Hypothalamus (tissue), 51 donors: ENCODE measurements at places on chromosomes 3 and 15.

DNA sequence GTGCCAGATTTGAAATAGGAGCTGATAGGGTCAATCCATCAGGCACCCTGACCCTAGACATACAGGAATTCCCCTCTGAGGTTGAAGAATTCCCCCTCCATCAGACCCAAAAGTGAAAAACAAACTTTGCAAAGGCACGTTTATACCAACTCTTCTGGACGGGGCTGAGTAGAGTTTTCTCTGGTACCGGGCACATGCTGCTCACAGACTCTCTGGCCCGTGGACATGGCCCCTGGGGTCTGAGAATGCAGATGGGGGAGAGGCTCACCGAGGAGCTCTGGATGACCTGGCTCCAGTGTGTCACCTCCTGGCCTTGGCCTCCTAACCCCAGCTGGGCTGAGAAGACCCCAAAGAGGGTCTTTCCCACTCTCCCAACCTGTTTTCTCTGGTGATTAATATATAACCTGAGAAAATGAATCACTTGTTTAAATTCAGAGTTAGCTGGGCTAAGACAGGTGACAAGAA, 11.2 kb upstream of the LIPC start:
- DNase-seq = no peak

GRCh38 chr3:136022529-136023263, 57.2 kb downstream of the PPP2R3A start:
- DNase-seq = no peak

GRCh38 chr3:81503026-81503425, 258.4 kb downstream of the GBE1 start:
- DNase-seq = no peak

- no peak for DNase-seq
Observed at GRCh38 chr3:46959161-46959511, 17.4 kb downstream of the CCDC12 start.

GRCh38 chr3:149411583-149411982, 34.1 kb upstream of the TM4SF1 start:
- DNase-seq = no peak

DNA sequence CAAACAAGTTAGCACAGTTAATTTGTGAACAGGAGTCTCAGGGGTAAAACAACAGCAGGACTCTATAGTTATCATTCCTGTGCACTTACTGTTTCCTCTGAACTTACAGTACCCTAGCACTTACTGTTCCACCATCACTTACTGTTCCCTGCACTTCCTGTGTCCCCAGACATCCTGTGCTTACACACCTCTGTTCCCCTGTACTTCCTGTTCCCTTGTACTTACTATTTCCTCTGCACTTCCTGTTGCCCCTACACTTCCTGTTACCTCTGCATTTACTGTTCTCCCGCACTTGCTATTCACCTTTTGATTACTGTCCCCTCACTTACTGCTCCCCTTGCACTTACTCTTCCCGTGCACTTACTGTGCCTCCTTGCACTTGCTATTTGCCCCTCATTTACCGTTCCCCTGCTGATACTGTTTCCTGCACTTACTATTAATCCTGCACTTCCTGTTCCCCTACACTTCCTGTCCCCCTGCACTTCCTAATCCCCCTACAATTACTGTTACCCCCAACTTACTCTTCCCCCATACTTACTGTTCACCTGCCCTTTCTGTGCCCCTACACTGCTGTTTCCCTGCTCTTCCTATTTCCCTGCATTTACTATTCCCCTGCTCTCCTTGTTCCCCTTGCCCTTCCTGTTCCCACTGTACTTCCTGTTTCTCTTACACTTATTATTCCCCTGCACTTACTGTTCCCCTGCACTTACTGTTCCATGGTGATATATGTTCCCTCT, 30.3 kb downstream of the TPRA1 start:
- no peak for DNase-seq

GRCh38 chr15:44647036-44647435, 16.4 kb downstream of the SPG11 start:
- no peak for DNase-seq

DNA sequence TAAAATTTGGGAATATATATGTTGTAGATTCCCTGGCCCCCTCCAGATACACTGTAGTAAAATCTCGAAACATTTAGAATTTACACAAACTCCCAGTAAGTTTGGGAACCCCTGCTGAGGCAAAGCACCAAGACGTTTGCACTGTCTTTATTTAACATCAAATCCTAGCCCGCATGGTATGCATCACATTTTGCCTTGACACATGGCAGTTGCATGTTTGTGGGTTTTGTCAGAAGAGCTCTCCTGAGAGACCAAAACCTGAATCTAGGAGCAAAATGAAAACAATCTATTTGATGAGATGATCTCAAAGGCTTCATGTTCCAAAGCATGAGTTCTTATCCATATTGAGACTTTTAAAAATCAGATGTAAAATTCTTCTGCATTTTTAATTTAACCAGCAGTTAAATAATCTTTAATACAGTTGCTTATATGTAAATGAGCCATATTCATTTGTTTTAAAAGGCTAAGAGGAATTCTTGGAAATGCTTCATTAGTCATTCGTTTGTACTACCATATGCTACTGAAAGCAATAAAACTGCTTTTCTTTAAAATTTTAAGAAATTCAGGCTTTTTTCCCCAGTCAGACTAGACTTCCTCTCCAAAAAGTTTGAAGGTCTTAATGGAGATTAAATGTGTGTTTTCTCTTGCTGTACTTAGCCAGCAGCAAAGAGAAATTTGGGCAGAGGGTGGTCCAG, 105.2 kb upstream of the BOC start:
- DNase-seq = no peak

GRCh38 chr3:14274612-14274936, 96.0 kb downstream of the LSM3 start:
- DNase-seq = no peak

DNA sequence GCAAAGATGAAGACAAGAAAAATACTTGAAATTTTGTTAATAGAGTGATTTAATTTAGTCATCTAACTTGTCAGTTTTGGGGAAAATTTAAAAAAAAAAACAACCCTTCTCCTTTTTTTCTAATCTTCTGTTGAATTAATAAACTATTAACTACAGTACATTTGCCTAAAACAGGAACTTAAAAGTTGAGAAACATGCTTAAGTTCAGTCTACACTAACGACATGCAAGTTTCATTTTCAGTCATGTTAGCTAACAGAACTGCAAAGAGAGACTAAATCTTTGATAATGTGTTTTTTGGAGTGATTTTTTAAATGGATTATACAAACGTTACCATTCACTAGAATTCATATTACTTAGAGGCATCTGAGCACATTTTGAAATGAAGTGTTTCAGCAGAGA, 71.9 kb upstream of the MBNL1 start:
- DNase-seq = no peak

- no peak for DNase-seq
Observed at GRCh38 chr3:179156775-179157174, 8.6 kb downstream of the PIK3CA start.

DNA sequence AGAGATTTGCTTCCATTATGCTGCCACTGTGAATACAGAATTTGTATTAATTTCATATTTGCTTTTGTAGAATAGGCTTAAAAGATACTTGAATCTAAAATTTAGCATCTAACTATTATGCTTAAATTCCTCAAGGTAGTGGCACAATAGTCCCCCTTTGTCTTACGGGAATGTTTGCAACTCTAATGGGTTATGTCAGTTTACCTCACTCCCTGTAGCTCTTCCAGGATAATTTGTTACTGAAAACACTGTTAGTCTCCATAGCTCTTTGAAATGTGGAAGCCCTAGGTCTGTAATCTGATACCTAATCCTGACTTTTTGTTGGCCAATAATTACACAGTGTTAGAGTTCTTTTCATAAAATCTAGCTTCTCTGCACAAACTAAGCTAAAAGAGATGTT, 433.4 kb downstream of the PYDC2 start:
- DNase-seq = no peak

- DNase-seq = no peak
Observed at GRCh38 chr3:62968128-62968527, 92.9 kb upstream of the CADPS start.

DNA sequence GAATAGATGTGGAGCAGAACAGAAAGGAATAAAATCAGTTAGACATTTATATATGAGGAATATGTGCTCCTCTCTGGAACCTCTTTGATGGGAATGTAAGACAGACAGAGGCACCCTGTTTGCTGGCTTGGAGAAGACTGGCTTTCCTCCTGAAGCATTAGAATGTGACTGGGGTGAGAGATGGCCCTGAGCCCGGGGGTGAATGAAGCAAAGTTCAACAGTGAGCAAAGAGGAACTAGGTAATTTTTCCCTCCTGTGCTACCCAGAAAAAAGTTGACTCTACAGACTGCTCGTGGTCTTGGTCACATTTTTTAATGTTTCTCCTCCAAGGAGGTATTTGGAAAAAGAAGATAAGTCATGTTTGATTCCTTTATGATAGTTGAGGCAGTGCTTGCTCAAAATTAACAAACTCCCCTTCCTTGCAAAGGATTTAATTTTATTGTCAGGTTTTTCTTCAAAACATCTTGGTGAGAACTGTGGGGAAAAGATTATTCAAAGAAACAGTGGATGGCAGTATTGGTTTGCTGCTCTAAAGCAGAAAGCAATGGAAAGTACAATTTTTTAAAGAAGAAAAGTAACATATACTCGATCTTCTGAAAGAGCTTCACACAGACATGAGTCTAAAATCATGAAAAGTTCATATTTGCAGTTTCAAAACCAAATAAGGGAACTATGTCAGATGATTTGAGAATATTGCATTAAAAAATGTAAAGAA, 370.4 kb upstream of the CDIN1 start:
- no peak for DNase-seq

GRCh38 chr3:30350901-30351300, 255.5 kb upstream of the TGFBR2 start:
- DNase-seq = no peak
